ENCODE measurements at places on chromosomes 2 and 18.

DNA sequence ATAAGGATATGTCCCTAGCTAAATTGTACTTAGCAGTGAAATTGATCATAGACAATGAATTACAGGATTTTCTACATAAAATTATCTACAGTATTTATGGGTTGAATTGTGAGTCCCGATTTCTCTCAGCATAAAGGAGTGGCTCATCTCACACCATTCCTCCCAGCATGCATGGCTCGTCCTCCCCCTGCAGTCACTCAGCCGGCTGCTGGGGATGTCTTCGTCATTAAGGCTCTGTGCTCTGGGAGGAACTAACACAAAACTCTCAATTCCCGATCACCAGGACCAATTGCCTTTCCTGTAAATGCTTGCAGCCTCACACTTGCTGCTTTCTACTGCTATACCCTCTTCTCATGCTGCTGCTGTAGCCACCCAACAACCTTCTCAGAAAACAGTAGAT is 75.9 kb downstream of the TXNL1 start:
- no peak for DNase-seq

GRCh38 chr2:3728104-3729054 is 25.0 kb downstream of the DCDC2C start:
- DNase-seq, result no peak

DNA sequence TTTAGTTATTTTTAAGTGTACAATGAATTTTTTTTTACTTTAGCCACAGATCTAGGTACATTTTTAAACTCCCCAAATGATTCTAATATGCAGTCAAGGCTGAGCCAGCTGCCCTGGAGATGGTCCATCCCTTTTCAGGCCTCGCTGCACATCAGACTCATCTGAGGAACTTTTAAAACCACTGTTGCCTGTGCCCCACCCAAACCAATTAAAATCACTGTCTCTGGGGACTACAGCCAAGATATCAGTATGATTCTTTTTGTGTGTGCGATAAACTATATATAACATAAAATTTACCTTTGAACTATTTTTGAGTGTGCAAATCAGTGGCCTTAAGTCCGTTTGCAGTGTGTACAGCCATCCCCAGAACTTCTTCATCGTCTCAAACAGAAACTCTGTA is 9.1 kb upstream of the MALT1 start:
- DNase-seq, result no peak

DNA sequence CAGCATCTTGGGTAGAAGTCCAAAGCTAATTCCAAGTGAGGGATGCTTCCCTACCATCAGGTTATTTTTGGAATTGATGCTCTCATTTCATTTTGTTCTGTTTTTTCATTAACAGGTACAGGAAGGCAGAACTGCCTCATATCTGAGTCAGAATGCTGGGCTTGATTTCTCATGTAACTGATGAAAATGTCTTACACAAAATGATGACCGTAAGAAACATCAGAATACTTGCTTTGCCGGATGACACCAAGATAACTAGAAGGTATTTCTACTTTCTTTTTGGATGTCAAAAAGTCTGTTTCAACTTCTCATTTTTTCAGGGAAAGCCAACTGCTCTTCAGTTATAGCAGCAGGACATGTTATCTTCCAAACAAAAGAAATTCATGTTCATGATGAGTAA is 62.6 kb downstream of the ETAA1 start:
- DNase-seq, result no peak

DNA sequence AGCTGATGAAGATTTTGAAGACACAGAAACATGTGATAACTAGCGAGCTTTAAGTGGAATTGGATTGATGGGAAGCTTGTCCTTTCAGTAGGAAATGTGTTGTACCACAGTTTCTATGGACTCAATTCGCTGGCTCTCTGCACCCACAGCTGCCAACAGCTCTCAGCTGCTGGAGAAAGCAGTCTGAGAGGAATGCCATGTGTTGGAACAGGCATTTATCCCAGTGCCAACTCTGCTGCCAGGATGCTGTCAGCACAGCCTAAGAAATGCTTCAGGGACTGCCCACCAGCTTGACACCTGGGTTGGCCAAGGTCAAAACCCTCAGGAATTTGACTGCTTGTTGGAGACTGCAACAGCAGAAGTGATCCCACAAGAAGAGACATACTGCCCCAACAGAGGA is 193.0 kb upstream of the THSD7B start:
- DNase-seq, result no peak

DNA sequence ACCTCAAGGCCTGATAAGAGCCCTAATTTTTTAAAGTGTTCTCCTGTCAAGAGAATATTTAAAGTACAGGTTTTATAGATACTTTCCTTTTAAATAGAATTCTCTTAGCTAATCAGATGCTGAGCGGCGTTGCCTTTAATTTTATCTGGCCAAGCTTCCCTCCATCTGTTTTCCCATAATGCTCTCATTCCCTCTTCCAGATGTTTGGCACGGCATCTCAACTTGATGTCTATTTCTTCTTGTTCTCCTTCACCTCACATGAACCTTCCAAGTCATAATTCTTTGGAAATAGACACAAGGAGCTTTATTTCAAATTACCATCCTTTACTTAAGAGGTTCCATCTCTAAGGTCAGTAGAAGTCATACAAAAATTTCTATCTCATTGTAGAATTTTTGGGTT is 76.1 kb upstream of the CPO start:
- DNase-seq, result no peak

GRCh38 chr18:31258789-31259188 is 59.2 kb upstream of the DSG1 start:
- no peak for DNase-seq

DNA sequence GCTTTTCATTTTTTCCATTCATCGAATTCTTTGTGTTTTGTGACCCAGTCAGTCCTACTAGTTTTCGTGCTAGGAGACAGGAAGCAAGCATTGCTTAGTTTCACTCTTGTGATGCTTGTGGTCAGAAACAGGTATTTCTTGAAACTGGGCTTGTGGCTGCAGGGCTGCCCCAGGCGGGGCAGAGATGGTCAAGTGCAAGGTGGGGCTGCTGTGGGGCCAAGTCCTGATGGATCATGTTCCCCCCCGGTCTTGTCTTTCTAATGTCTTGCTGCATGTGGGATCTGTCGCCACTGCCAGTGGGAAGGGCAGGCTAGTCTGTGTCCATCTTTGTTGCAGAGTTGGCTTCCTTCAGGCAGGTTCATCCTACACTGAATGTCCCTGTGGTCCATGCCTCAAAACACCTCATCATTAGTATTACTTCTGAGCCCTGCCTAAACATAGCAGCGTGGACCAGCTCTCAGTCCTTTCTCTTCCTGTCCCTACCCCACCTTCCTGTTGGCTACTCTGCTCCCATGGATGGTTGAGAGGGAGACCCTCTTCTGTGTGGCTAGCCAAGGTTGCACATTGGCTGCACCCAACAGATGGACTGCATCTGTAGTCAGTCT is 38.7 kb downstream of the INPP4A start:
- no peak for DNase-seq

DNA sequence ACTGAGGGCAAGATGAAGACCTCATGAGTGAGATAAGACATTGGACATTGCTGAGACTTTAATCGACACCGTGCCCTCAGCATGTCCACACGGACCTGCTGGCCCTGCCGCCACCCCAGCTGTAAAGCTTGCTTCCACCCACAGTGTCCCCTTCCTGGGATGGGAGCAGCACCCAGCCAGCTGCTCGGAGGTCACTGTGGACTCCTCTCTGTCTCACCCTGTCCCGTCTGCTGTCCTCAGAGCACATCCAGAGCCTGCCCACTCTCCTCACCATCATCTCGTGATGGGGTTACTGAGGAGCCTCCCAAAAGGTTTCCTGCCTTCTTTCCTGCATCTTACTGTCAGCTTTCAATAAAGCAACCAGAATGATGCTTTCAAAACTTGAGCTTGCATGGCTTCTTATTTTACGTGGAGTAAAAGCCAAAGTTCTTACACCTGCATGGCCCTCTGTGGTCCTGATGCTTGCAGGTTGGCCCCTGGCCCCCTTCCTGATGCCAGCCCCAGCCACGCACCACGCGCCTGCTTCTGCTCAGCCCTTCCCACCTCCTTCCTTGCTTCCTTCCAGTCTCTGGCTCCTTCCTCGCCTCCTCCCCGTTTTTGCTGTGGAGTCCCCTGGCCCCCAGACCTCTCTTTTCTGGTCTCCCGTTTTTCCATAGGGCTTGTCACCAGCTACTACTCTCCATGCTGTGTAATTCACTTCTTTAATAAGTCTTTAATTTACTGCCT is 67.0 kb downstream of the DGKD start:
- DNase-seq, result no peak

GRCh38 chr2:185245216-185245615 is 493.4 kb upstream of the FSIP2 start:
- no peak for DNase-seq

- DNase-seq, result no peak
Measured at GRCh38 chr2:235542733-235543127, 48.9 kb downstream of the AGAP1 start.

Measured in T-helper 1 cell (primary cell).